ENCODE measurements at places on chromosomes 7 and 10.

- DNase-seq: no peak
Observed at GRCh38 chr7:55449205-55449991, 84.3 kb downstream of the LANCL2 start.

DNA sequence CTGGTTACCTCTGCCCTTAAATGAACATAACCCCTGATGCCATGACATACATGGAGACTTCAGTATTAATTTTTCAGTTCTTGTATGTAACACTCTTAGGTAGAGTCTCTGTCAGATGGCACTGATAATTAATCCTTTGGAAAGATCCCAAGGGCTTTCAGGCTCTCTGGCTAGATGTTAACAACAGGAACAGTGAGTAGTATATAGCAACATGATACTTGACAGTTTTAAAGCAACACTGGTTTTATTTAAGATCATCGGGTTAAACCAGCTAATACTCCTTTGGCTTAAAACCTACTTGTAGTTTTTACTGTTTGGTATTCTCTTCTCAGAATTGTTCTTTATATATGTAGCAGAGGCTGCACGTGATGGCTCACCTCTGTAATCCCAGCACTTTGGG, 27.3 kb downstream of the AHCYL2 start:
- DNase-seq: no peak

GRCh38 chr7:122337011-122337410, 32.5 kb upstream of the FEZF1 start:
- DNase-seq: no peak

DNA sequence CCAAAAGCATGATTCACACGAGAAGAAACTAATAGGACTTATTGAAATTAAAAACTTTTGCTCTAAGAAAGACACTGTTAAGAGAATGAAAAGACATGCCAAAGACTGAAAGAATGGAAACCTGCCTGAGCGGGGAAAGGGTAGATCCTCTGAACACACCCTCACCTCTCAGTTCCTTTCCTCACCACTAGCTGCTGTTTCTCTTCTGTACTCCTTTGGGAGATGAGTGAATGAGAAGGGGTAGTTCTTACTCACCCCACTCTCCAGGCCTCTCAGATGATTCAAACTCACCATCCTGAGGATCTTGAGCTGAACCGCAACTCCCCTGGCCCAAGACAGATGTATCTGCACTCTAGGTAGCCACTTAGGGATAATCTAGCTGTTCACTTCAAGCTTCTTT, 41.9 kb downstream of the IQUB start:
- DNase-seq: no peak

DNA sequence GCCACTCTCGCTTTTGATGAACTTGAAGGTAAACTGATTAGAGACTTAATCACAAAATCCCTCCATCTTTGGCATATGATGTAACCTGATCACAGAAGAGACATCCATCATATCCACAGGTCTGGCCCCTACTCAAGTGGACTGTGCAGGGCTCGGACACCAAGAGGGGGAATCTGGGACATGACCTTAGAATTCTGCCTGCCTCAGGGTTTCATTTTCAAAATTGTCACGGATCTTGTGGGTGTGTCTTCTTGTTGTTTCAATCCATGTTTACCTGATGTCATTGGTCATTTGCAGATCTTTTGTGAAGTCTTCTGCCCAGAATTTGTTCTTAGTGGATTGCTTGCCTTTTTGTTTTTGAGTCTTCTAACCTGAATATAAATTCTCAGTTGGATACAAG, 5.9 kb upstream of the ARMS2 start:
- no peak for DNase-seq

DNA sequence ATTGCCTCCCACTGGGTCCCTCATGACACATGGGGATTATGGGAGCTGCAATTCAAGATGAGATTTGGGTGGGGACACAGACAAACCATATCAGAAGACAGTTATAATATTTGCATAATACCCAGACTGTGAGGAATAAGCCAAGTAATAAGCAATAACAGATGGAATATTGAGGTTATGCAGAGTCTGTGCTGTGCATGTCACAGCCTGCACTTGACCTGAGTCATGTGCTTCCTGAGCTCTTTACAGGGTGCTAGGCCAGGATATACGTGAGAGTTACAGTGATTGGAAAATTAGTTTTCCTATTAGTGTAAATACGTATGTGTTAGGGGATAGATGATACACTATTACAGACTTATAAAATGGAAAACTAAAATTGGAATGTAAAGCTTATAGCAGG, 288.7 kb downstream of the SDK1 start:
- no peak for DNase-seq

GRCh38 chr7:80082213-80082612, 52.4 kb upstream of the GNAI1 start:
- DNase-seq: no peak

- no peak for DNase-seq
Observed at GRCh38 chr10:119523895-119524719, 18.4 kb downstream of the RGS10 start.

DNA sequence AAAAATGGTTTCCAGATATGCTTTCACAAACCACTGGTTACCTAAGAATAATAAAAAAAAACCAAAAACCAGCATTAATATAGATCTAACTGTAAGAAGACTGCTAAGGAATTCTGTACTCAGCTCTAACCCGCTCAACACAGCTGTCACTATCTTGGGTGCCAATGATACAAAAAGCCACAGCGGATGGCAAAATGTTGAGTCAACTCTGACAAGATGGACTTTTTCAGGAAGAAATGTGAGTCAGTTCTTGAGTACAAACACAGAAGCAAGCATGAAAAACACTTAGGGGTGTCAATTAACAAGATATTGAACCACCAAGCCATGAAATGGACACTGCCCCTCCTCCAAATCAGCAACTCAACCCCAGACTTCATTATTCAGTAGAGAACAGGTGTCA, 55.0 kb downstream of the CTTNBP2 start:
- DNase-seq: peak; percentile 27

- peak; percentile 61 for DNase-seq
Observed at GRCh38 chr10:100878291-100878910, 34.4 kb upstream of the SLF2 start.

DNA sequence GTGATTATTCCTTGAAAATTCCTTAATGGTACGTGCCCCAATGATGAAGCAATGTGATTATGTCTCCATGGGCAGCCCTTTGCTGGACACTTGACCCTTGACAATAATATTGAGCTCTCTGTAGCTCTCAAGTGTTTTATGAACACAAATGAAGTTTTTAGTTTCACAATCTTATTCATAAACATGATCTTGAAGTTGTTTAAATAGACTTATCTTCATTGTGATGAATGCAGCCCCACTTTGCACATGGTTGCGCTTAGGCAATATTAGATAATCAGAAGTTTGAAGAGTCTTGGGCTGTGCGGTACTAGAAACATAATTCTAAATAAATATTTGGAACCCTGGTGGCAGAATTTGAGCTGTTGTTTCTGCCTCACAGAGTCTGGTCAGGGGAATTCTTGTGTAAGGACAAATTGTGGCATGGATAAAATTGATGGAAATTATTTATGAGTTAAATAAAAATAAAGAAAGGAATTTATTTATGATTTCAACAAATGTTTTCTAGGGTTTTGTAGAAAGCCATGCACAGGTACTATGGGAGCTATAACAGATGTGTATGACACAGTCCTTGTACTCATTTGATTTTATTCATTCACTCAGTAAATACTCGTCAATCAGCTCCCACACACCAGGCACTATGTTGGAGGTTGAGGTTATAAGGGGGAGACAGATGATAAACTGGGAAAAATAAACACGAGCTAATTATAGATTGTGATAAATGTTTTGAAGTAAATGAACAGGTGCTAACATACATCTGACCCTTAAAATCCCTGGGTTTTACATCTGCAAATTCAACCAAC, 217.9 kb downstream of the GALNT17 start:
- DNase-seq: no peak
